ENCODE measurements at places on chromosomes 1 and 21.
A peak's percentile ranks its signal among the peaks of the same experiment; 100 is the strongest.

DNA sequence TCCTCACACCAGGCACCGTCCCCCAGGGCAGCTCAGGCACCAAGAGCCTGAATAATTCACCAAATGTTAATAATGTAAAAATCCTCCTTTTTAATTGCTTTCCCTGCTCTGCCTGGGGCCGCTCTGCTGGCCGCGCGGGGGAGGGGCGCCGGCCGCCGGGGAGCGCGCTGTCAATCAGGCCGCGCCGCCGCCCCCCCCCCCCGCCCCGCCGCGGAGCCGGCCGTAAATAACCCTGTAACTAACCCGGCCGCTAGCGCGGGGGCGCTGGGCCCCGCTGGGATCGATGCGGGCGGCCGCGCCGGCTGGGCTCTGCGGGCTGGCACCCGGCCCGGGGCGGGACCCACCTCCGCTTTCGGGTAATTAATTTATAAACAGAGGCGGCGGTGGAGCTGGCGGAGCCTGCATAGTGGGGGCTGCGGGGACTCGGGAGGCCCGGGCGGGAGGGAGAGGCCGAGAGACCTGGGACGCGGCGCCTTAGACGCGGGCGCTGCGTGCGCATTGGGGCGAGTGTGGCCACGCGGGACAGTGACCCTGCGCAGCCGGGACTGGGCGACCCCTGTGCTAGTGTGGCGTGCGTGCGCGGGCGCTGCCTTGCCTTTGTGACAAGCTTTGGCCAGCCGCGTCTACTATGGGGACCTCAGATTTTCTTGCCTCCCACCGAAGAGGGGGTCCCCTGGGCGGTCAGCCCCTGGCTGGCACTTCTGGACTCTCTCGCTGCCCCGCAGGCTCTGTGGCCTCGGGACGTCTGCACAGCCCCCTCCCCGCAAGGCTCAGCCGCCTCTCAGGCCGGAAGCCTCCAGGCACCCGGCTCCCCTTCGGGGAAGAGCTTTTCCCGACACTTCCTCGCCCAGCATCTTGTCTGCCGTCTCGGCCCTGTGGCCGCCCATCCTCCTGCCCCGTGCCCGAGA lies 16.6 kb downstream of the SAMD11 start:
- no peak for DNase-seq

DNA sequence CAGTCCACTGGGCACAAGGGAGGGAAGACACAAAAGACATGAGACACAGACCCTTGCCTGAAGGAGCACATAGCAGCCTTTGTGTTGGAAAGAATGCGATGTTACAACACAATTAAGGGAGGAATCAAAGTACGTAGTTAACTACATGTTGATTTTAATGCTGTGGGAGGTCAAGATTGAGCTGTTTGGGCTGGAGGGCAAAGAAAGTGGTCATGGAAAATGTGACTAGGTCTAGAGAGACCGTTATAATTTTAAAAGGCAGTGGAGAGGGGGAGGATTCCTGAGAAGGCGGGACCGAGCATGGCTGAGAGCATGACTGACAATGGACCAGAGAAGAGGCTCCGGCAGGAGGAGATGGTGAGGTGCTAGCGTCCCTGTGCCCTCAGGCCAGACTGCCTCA lies 111.8 kb upstream of the ATP1A1 start:
- DNase-seq = no peak

GRCh38 chr21:36156815-36157670 lies at the start of gene DOP1B:
Gene DOP1B (plus strand): TSS chr21:36156824. CDS start chr21:36164734, 7,910 bp downstream.
- DNase-seq = peak; percentile 32

DNA sequence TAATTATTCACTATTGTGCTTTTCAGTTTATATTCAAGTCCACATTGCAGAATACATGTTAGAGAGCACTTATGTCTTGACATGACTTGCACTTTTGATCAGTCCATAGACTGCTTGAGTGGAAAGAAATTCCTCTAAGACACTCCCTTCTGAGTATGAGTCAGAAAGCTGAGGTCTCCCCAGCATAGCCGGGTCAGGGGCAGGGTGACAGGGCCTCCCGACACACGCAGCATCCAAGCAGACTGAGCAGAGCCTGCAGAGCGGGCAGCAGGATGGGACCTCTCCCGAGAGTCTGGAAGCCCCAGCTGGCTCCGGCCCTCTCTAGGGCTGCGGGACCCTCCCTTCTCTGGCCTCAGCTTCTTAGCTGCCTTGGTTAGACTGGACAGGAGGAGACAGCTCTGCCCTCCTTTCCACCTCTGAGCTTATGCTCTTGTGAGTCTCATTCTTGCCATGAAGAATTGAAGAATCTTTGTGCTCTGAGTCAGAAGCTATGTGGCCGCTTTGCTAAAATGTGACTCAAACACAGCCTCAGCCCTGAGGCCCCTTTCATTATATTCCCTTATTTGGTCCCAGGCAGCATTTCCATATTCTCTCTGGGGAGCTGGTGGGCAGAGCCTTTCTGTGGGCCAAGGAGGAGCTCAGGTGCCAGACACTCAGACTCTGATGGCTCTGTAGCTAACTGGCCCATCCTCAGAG lies 11.2 kb upstream of the CAPN2 start:
- no peak for DNase-seq

- DNase-seq = no peak
These were observed 39.6 kb downstream of the UCHL5 start for GRCh38 chr1:193019442-193020026.

DNA sequence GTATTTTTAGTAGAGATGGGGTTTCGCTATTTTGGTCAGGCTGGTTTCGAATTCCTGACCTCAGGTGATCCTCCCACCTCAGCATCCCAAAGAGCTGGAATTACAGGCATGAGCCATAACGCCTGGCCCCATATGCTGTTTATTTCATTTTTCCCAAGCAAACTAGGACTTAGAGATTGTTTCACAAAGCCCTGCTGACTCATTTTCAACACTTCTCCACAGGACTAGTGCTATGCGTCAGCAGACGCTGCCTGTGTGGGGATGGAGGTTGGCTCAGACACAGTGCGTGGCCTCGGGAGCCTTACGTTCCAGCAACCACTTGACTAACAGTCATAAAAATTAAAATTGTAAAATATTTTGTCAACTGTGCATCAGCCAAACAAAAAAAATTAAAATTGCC lies 22.7 kb downstream of the PKNOX1 start:
- no peak for DNase-seq

DNA sequence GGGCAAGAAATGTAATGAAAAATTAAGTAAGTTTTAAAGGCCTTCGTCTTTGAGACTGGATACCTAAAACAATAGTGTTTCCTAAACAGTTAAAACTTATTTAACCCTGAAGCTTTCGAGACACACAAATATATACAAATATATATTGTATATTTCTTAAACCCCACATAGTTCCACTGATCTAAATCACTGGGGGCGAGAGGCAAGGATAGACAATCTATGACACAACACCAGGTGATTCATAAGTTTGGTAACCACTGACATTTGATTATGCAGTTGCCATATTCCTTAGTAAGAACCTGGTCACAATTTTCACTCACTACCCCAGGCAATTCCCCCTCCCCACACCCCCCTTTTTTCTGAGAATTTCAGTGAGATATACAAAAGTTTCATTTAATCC lies 55.3 kb upstream of the BOLA1 start:
- DNase-seq = no peak

DNA sequence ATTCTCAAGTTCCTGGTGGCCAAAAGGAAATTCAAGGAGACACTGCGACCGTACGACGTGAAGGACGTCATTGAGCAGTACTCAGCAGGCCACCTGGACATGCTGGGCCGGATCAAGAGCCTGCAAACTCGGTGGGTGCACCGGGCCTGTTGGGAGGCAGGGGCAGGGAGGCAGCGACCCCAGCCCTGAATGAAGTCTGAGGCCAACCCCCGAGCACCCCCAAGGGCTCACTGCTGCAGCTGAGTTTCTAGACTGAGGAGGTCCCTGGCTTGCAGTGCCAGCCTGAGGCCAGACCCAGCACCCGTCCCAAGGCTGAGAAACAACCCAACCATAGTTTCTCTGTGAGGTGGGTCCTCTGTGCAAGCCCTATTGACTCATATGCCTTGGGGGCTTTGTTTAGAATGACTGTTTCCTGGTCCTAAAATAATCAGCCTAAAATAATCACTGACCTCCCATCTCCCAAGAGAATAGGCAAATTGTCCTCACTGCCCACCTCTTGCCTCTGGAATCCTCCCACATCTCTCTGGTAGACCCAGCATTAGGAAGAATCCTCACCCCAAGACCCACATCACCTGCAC lies 27.1 kb downstream of the CITED4 start:
- no peak for DNase-seq

DNA sequence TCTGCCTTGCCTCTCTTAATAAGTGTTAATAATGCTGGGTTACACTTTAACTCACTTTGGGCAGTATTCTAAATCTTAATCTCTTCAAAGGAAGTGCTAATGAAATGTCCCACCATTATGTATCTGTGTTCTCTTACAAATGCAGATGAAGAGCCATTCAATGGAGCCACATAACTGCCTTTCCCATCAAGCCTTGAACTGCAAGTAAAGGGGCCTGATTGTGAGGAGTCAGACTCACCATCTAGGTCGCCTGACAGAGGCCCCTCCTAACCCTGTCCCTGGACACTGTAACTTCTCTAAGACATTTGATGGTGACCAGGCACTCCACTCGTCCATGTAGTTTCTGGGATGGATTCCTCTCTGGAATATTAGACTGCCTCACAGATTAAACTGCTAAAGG lies 329.4 kb downstream of the KIF26B start:
- no peak for DNase-seq

Data from activated naive CD4-positive, alpha-beta T cell (primary cell).